NCI-H2107 (cell line): ENCODE measurements at places on chromosomes 12 and 14.

GRCh38 chr12:104651811-104652210 is 195.1 kb downstream of the CHST11 start:
- no peak for DNase-seq

DNA sequence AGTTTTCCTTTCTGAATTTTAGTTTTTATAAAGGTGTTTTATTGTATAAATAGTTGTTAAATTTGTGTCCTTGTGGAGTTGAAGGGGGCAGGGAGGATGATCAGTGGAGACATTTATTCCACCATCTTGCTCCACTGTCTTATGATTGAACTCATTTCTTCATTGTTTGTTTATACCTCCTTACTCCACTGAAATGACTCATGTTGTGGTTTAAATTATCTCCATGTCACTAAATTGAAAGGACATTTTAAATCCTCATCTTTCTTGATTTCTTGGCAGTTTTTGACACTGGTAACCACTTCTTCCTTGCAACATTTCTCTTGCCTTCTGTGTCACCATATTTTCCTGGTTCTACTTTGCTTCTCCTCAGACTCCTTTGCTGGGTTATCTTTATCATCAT is 23.6 kb upstream of the FERMT2 start:
- no peak for DNase-seq

- no peak for DNase-seq
Measured at GRCh38 chr12:23795494-23795893, 154.0 kb downstream of the SOX5 start.

DNA sequence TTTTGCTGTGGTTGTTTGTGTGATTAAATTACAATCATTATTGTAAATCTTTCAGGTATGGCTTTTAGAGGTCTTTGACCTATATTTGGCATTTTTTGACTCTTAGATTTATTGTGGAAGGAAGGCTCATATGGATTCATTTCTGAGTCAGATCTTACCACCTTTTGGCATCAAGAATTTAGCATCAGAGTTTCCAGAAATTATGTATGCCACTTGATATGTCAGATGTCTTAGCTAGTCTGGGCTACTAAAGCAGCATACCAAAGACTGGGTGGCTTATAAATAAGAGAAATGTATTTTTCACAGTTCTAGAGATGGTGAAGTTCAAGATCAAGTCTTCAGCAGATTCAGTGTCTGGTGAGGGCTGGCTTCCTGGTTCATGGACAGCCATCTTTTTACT is 129.5 kb upstream of the PZP start:
- DNase-seq = no peak

DNA sequence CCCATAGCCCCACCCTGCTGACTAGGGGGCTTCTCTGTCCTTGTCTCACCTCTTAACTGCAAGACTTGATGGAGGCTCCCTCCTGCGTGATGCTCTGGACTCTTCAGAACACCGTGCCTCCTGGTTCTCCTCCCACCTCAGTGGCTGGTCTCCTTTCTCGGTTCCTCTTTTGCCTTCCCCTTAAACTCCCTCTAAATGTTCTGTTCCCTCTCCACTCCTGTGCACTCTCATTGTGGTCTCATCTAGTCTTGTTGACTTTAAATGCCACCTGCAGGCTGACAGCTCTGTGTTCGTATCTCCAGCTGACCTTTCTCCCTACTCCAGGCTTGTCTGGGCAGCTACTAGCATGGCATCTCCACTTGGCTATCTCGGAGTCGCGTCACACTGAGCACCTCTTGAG is 28.3 kb downstream of the DYNC1H1 start:
- DNase-seq = no peak

DNA sequence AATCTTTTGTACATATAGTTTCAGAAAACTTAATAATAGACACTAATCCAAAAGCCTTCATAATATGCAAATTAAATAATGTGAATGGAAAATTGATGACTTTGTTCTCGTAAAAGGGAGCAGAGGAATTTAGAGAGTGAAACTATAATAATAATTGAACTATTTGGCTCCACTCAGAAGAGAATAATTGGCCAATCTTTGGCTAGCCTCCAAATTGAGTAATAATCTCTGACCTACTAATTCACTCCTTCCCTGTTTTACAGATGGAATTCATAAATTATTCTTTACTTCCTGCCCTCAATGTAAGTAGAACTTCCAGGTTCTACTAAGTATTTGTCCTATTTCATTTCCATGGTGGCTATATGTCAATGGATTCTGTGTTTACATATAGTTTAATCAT is 15.8 kb downstream of the TRIM9 start:
- no peak for DNase-seq

DNA sequence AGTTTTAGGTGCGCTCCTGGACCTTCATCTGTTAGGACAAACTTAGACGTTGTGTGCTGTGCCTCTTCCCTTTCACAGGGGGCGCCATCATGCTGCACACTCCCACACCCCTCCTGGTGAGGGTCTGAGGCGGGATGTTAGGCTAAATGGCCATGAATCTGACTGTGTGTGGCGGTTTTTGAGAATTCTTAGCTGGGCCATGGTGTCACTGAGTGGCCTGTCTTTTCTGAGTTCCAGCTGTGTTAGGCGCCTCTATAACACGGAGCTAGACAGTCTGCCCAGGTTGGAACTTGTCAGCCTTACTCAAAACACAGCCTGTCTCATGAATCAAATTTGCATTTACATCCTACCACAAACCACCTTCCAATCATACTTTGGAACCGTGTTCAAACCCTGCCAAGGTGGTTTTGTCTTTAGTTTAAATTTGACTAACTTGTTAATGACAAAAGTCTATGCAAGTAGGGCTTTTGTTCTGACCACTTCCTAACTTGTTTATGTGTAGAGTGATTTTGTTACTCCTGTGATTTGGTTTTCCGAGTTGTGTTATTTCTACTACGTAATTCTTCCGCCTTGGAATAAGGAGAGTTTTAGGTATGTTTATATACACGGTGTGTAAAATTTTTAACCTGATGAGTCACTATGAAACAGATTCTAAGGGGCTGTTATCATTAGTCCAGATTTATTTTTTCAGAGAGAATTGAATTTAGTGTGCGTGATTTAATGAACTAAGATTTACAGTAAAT is 19.6 kb downstream of the ACVR1B start:
- no peak for DNase-seq

DNA sequence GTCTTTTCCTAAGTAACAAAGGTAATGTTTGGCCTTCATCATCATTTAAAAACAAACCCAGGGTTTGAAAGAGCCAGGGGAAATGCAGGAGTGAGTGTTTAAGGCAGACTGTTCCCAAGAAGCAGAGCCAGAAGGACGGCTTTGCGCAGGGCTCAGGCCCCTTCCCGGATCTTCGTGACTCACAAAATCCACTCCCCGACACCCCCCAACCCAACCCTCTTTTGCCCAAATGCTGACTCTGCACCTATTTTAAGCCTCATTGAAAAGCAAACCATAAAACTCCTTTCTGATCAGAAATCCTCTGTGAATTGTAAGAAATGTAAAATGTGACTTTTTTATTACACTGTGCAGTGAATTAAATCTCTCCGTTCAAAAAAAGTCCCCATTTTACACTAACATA is 67.5 kb downstream of the SETD3 start:
- DNase-seq = no peak

GRCh38 chr12:25977047-25977446 is 18.6 kb downstream of the RASSF8 start:
- DNase-seq = no peak

DNA sequence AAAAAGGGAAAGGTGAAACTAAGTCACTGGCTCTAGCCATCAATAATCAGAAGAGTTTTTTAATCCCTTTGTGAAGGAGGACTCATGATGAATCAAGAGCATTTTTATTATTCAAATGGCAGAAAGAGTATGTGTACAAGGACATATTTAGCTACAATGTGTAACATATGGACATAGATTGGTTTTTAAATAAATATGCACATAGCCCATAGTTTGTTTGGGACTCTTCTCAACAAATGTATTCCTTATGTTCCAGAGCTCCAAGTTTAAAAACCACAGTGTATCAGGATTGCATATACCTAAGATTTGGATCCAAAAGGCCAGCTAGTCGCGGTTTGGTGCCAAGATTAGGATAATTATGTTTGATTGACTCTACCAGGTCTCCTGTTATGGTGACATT is 104.2 kb downstream of the C12orf50 start:
- no peak for DNase-seq

GRCh38 chr12:18454330-18454729 is 193.0 kb downstream of the PIK3C2G start:
- DNase-seq = no peak

DNA sequence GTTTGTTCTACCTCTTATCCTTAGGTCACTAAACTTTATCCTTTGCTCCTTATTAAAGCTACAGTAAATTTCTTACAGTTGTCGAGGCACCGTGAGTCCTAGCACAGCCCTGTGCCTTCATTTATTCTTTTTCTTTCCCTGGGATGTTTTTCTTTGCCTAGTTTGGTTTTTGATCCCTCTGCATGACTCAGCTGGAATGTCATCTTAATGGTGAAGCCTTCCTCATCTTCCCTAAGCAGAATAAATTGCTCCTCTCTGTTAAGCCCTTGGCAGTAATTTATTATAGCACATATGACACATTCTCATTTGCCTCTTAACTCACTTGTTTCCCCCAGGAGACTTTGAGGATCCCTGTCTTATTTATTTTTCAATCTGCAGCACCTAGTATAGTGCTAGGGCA is 16.6 kb downstream of the ACTR10 start:
- DNase-seq = no peak

DNA sequence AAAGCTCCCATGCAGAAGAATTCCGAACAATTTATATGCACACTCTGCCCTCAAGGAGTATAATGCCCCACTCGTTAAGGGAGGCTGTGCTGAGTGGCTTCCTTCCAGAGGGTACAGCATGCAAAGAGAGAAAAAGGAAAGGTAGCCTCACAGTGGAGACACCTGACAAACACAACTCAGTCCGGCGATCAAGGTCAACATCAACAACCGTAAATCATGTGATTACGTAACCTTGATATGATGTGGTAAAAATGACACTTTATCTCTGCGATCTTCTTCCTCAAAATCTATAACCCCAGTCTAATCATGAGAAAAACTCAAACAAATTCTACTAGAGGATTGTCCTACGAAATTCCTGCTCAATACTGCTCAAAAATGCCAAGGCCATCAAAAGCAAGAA is 400.5 kb upstream of the CCDC196 start:
- DNase-seq = no peak

DNA sequence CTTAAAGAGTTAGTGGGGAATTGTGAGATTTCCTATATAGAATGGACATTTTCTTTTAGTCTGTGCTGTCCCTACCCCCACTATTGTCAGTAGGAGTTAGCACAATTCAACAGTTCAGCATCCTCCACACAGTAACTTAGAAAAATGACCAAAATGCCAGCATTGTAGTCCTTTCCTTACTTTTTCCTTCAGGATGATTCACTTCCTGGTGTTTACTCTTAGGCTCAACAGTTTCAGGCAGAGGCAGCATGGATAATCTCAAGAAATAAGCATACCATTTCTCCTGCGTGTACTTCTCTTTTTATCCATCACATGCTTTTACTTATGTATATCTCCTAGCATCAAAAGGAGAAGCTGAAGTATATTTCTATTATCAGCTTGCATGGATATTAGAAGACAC is 683.4 kb downstream of the SLC16A7 start:
- no peak for DNase-seq

DNA sequence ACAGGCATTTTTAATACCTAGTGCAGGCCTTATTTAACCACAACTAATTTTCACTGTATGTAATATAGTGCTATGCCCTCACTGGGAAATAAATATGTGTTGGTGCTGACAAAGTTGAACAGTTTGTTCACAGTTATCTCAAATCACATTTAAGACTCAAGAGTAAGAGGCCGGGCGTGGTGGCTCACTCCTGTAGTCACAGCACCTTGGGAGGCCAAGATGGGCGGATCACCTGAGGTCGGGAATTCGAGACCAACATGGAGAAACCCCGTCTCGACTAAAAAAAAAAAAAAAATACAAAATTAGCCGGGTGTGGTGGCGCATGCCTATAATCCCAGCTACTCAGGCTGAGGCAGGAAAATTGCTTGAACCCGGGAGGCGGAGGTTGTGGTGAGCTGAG is 22.9 kb upstream of the TEAD4 start:
- no peak for DNase-seq

DNA sequence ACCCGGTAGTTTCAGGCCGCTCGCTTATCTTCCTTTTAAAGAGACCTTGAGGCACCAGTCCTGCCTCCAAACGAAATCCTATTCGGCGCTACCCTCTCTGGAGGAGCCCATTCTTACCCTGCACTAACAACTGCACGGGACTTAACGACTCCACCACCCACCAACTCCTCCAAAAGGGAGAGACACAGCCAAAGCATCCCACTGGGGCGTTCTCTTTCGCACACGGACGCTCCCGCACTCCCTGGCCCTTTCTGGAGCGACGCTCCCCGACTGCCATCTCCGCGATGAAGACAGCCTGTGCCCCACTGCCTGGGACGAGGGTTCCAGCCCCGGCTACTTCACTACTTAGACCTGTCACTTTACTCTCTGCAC is 650 bp downstream of the GALC start:
- DNase-seq = no peak
